ENCODE measurements at places on chromosomes 1 and 21.

DNA sequence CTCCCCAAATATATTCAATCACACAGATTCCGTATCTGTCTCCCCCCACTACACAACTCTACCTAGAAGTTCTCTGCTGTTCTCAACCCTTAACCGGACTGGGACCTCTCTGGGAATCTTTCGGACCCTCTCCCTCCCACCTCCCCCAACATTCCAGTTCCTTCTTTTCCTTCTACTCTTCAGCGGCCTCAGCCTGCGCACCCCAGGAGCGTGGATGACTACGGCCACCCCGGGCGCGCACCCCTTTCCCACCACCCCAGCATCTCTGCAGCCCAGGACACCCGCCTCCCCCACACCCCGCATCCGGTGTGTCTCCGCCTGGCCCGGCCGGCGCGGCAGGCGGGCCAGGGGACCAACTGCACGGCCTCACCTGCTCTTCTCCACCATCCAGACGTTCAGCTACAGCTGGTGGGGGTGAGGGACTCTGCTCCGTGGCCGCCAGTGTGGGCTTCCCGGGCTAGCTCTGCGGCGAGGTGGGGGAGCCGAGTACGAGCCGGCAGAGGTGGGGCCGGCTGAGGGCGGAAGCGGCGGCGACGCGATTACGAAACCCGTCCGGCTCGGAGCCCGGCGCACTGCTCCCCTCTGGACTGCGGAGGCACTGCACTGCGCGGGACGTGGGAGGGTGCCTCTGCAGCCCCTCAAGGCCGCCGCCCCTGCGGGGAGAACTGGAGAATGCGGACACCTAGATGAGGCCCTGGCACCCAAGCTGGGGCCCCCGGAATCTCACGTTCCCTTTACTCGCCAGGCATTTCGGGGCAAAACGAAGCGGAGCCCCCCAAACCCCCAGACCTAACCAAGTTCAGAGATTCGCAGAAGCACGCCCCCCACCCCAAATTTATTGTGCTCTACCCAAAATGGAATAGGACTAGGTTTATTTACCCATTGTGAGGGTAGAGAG is at the start of gene CDC42SE1:
Gene CDC42SE1, minus strand, starts transcription at position 514 of the 898 bp plus-strand sequence. CDS start 3,892 bp downstream, outside the sequence.
- peak; percentile 89 for DNase-seq

- DNase-seq = no peak
Observed at GRCh38 chr1:183454377-183454776, 17.9 kb upstream of the SMG7 start.

DNA sequence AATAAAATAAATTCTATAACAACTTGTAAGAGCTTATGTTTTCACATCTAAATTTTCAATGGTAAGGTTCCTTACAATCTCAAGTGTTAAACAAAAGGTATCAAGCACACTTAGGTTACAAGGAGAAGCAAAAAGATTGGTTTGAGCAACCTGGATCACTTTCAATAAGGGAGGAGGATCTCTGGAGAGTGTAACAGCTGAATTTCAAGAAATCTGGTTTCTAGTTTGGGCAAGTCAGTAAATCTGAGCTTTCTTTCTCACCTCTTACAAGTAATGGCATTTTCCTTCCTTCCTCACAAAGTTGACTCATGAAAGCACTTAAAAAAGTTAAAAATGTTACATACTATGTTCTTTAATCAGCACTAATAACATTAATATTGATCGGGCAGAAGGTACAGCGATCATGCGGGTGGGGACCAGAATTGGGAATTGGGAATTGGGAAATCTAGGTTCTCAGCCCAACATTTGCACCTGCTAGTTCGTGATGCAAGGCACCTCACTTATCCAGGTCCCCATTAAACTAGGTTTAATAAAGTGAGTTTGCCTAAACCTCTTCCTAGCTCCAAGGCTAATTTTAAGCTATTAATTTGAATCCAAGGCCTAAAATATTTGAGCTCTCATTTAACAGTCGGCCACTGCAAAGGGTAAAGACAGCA is 3.1 kb downstream of the NUCKS1 start:
- DNase-seq = no peak

GRCh38 chr1:191695865-191696264 is 462.4 kb upstream of the RGS18 start:
- no peak for DNase-seq

- no peak for DNase-seq
Observed at GRCh38 chr1:207032528-207033017, at the start of gene C1orf116. Gene C1orf116, minus strand, starts transcription at chr1:207032756. Its CDS starts 5,158 bp downstream, at chr1:207027598.

DNA sequence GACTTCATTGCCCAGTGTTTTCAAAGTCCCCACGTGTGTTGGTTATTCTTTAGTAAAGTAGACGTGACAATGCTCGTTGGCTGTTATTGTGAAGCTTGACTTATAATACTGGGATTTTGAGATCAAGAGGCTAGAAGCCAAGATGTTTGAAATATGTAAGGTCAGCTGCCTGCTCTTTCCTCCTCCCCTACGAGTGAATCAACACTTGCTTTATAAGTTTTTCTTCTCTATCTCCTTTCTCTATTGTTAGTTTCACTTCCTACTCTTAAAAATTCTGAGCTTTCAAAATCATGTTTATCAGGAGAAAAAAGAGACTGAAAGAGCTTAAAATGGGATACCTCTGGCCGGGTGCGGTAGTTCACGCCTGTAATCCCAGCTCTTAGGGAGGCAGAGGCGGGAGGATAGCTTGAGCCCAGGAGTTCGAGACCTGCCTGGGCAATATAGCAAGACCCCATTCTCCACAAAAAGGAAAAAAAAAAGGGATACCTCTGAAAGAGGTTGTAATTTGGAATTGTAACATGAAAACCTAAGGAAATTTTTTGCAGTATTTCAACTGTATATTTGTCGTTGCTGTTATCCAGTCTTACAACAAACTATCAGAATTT is 72.0 kb downstream of the EPB41 start:
- DNase-seq = no peak

GRCh38 chr1:46612937-46613660 is 3.5 kb downstream of the MOB3C start:
- DNase-seq = no peak

- DNase-seq = no peak
Observed at GRCh38 chr1:205933671-205934618, 9.3 kb downstream of the SLC26A9 start.

GRCh38 chr1:223456747-223457146 is 63.5 kb downstream of the CCDC185 start:
- no peak for DNase-seq

DNA sequence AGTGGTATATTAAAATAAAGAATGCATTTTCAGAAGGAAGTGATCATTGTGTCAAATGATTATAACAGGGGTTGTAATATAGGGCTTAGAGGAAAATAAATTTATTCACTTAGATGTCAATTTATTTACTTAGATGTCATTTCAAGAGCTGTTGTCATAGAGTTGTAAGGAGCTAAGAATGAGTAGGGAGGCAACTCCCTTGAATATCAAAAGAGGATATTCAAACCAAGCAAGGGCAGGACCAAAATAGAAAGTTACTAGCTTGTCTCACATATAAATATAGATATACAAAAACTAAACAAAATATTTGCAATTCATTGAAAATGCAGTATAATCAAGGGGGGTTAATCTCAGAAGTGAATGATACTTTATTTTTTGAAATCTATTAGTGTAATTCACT is 16.0 kb upstream of the RASAL2 start:
- DNase-seq = no peak

DNA sequence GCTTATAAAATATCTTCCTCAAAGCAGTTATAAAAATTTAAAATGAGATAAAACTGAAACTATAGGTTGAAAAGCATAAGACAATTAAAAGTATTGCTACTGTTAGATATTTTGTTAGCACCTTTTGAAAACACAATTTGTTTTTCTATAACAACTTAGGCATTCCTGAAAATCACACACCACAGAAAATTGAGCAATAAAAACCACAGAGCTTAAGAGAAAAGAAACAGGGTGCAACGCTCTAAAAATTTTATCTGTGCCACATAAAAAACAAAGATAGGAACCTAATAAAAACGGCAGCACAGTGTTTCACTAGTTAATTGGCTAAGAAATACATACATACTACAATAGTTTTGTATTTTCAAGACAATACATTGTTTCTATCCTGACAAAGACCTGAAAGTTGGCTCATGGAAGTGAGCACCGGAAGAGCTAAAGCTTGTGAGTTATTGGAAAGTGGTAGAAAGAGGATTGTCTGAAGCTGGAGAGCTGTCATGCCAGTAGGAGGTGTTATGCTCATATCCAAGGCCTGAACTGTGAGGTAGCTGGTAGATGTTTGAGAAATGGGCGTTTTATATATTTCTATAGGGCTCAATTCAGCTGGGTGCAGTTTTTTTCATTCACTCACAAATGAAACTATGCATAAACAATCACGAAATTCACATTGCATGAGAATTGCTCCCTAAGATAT is 45.8 kb downstream of the RGS7 start:
- no peak for DNase-seq

- peak; percentile 65 for DNase-seq
Observed at GRCh38 chr1:32240140-32240951, 6.7 kb upstream of the FAM167B start.

DNA sequence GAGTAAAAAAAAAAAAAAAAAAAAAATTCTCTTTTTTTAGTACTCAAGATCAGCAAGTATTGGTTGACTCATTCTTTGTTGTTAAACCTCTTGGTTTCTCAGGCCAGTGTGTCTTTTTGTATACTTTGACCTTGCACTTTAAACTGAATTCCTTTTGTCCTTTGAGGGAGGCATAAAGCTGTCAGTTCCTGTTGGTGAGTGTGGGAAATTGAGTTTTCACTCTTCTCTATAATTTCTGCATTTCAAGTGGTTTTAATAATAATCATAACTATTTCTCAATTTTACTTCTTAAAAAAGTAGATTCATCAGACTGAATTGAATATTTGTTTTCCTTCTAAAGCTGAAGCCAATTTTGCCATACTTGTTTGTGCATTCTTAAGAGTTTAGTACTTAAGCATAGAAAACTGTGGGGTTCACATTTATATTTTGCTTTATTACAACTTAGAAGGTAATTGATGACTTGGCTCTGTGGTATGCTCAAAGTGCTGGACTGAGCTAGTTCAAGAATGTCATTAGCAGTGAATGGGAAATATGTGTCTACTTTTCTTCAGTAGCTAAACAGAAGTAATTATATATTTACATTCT is 43.4 kb downstream of the ITSN1 start:
- DNase-seq = no peak

- DNase-seq = no peak
Observed at GRCh38 chr1:30313176-30313575, 410.2 kb downstream of the MATN1 start.

GRCh38 chr1:165686121-165686970 is 12.0 kb downstream of the ALDH9A1 start:
- DNase-seq = no peak

DNA sequence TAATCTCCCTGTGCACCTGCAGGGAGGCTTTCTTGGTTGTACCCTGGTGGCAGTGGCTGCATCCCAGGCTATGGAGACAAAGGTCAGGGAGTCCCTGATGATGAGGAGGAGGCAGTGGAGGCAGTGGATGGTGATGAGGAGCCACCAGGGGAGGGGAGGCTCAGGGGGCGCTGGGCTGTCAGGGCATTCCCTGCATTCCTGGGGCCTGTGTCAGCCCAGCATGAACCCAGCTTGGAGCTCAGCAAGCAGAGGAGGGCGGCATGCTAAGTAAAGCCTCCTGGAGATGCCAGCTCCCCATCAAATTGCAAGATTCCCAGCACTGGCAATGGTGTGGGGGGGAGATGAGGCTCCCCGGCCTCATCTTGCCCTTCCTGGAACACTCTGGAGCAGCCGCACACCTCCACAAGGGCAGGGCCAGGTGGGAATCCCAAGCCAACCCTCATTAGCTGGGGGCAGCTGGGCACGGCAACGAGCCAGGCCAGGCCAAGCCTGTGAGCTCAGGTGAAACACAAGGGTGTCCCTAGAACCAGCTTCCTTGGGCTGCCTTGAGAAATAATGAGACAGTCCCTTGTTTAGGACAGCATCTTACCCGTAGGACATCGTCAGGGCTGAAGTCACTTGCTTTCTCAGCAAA is 469.5 kb downstream of the MATN1 start:
- DNase-seq = no peak

DNA sequence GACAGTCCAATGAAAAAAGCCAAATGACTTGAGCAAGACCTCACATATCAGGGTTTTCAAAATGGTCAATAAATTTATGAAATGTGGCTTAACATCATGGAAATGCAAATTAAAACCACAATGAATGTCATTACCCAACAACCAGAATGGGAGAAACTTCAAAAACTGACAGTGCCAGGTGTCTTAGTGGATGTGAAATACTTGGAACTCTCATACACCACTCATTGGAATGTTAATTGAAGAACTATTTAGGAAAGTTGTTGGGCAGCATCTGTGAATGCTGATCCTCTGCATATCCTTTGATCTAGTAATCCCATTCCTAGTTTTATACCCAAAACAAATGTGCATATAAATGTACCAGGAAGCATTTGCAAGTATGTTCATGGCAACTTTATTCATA is 19.2 kb upstream of the BACH1 start:
- DNase-seq = no peak

Measured in stimulated activated naive CD8-positive, alpha-beta T cell treated with anti-CD3 and anti-CD28 coated beads, Interleukin-15, Interleukin-2, amounts not matched to agents 100 U/mL and 50 U/mL, for 24 hours (primary cell).